HFF-Myc (cell line): ENCODE measurements at places on chromosomes 16 and 17.
A peak's percentile ranks its signal among the peaks of the same experiment; 100 is the strongest.

GRCh38 chr17:79304884-79305283 is 230.3 kb downstream of the ENGASE start:
- no peak for DNase-seq

DNA sequence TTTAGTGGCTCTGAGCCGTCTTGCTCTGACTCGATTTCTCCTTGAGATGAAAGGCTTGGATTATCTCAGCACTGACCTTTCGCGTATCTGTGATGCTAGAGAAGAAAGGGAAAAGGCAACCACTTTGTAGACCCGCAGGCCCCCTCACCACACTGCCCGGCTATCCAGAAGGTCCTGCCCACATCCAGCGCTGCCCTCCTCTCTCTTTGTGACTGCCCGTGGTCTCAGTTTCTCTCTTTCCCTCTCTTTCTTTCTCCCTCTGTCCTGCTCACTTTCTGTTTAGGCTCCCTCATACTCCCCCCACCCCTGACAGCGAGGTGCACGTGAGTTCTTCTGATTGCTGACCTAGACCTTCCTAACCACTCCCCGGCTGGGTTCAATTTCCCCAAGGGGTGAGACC is 12.8 kb upstream of the TBX21 start:
- no peak for DNase-seq

DNA sequence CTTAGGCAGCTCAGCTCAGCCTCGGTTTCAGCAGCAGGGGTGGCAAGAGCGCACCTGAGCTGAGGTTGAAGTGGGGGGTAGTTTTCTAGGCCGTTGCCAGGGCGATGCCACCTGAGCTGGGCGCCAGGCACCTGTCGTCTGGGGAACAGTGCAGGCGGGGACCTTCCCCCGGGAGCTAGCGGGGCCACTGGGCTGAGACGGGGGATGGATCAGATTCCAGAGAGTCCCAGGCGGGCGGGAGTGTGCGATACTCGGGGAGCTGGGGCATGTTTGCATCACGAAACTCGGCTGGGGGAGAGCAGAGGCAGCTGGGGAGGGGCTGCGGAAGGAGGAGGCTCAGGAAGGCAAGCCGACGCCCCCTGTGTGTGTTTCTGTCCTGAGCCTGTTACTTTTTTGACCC is 477 bp upstream of the CLDN9 start:
- DNase-seq: no peak

DNA sequence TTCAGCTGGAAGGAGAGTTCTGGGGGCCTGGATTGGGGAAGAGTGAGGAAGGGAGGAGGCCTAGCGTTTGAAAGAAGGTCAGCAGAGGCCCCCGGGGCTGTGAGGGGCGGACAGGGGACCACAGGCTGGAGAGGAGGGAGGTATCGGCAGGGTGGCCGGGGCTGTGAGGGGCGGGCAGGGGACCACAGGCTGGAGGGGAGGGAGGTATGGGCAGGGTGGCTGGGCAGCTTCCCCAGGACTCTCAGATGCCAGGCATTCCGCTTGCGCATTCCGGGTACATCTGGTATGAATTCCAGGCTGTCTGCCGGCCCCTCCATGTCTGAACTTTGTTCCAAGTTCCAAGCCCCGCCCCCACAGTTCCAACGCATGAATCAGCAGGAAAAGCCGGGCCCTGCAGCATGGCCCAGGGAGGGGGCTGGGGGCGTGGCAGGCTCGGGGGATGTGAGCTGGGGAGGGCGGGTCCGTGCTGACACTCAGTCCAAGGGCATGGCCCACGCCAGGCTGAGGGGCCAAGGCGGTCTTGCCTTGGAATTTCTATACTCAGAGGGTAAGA is 4.3 kb upstream of the TLCD2 start:
- peak; percentile 94 for DNase-seq

- DNase-seq: no peak
Observed at GRCh38 chr16:28218109-28218508, 6.3 kb upstream of the XPO6 start.

GRCh38 chr16:27706156-27706865 is 156.4 kb downstream of the KATNIP start:
- DNase-seq: no peak

- no peak for DNase-seq
Observed at GRCh38 chr17:56121191-56122051, 31.9 kb upstream of the ANKFN1 start.

GRCh38 chr16:21130811-21131210 is 19.8 kb downstream of the DNAH3 start:
- DNase-seq: no peak

DNA sequence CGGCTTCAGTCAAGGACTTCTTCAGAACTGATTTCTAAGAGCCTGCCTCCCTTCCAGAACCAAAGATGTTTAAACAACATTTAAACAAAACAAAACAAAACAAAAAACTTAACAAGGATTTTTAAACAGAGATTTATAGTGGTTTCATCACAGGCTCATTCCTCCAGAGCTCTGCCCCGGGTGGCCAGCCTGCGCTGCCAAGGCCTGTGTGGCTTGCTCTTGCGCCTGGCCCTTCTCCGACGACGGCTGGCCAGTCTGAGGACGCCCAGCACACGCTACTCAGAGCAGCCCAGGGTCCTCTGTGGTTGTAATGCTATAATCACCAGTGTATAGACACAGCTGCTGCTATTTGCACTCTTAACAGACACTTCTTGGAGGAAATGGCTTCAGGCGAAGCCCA is 307.2 kb upstream of the MYOCD start:
- no peak for DNase-seq
